Heart left ventricle (tissue), 16 donors: ENCODE measurements at places on chromosomes 7 and 10. TPM values are rescaled to one million over a fixed set of nuclear protein-coding genes. Genes with fewer than 3 reads are reported as not detected.
A peak's percentile ranks its signal among the peaks of the same experiment; 100 is the strongest.

DNA sequence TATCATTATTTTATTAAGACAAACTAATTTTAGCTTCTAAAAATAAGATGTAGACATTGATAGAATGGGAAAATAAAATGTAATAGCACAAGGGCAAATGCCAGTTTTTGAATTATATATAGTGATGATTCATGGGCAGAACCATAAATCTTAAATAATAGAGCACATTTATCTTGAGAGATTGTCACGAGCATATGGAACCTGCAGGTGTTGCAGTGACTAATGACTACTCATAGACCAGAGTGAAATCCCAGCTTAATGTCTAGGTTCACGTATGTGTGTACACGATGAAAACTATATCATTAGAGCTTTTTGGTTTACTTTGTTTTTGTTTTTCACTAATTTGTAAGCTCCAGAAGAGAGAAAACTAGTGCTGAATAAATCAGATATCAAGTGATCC, 150.2 kb upstream of the CACNA2D1 start:
- no peaks in the 10 kb centered on the region for H3K27me3 ChIP-seq
- H3K36me3 ChIP-seq, result no peaks in the 10 kb centered on the region
- no peak for DNase-seq
- H3K4me1 ChIP-seq, result peaks cover 2% of the 10 kb centered on the region
- no peak overlapping the region for H3K4me3 ChIP-seq

- H3K27ac ChIP-seq, result peak overlapping the region; percentile 62
- no peaks in the 10 kb centered on the region for H3K36me3 ChIP-seq
- H3K4me3 ChIP-seq, result no peak overlapping the region
- no peaks in the 10 kb centered on the region for H3K27me3 ChIP-seq
- DNase-seq, result no peak
Observed at GRCh38 chr7:21941611-21942141, 4.0 kb downstream of the CDCA7L start.

DNA sequence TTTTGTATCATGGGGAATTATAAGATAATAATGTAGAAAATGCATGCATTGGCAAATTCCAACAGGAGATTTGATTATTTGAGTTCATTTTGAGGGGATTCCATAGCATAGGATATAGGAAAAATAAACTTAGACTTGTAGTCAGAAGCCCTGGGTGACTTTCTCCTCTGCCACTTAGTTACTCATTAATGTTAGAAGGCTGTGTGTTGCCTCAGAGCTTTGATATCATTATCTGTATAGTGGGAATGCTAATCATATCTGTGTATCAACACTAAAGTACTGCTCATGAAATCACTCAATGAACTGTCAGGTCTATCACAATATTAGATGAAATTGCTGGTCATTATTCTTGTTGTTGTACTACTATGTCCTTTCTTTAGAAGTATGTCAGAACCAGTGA, 23.0 kb upstream of the TEX47 start:
- no peaks in the 10 kb centered on the region for H3K4me1 ChIP-seq
- no peaks in the 10 kb centered on the region for H3K27me3 ChIP-seq
- no peak overlapping the region for H3K4me3 ChIP-seq

DNA sequence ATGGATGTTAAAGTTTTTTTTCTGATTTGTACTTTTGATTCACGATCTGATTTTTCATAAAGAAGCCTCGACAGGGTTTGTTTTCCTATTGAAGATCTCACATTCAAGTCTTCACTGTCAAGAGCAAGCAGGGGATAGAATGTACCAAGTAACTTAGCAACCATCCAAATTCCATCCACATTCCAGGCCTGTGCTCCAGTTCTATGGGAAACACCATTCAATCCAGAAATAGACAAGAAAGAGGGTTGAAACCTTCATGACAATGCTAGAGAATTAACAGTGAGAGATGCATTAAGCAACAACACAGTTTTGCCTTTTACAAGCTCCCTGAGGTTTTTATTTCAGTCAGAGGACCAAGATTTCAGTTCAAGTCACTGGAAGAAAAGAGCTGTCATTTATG, 300.2 kb downstream of the NEBL start:
- H3K4me3 ChIP-seq, result no peak overlapping the region
- H3K4me1 ChIP-seq, result peaks cover 10% of the 10 kb centered on the region
- no peaks in the 10 kb centered on the region for H3K27me3 ChIP-seq
- DNase-seq, result no peak
- no peak overlapping the region for H3K27ac ChIP-seq

DNA sequence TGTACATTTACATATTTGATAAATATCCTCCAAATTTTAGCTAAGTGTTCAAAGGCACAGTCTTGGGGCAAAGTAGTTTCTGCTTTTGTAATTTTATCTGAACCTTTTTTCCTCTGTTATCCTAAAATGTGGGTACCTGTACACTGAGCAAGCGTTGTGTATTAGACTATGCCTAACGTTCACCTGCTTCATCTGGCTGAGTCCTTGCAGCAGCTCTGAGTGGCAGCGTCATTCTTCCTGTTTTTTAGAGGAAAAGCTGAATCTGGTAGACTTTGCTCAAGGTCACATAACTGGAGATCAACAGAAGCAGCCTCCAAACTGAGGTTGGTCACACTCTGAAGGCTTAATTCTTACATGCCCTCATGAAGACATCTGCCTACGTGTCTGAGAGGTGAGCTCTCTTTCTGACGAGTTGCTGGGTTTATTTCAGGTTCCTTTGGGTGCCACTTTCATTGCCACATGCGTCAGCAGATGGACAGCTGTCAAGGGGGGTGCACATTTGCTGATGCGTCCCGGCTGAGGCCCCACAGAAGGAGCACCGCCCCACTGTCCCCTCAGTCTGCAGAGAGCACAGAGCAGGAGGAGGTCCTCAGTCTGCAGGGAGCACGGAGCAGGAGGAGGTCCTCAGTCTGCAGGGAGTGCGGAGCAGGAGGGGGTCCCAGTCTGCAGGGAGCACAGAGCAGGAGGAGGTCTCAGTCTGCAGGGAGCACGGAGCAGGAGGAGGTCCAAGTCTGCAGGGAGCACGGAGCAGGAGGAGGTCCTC, 406.5 kb upstream of the SHH start:
- H3K27me3 ChIP-seq, result peaks cover 13% of the 10 kb centered on the region
- H3K4me1 ChIP-seq, result no peaks in the 10 kb centered on the region
- no peak for DNase-seq
- H3K4me3 ChIP-seq, result no peak overlapping the region

- peaks cover 95% of the 10 kb centered on the region for H3K4me1 ChIP-seq
- DNase-seq, result no peak
- H3K27me3 ChIP-seq, result no peaks in the 10 kb centered on the region
- no peak overlapping the region for H3K4me3 ChIP-seq
- H3K36me3 ChIP-seq, result no peaks in the 10 kb centered on the region
Observed at GRCh38 chr10:95517536-95518454, 43.4 kb downstream of the SORBS1 start.

DNA sequence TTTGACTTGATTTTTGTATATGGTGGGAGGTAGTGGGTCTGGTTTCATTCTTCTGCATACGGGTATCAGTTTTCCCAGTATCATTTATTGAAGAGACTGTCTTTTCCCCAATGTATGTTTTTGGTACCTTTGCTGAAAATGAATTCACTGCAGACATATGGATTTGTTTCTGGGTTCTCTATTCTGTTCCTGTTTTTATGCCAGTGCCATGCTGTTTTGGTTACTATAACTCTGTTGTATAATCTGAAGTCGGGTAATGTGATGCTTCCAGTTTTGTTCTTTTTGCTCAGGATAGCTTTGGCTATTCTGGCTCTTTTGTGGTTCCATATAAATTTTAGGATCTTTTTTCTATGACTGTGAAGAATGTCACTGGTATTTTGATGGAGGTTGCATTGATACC, 836 bp downstream of the ECD start:
- peaks cover 12% of the 10 kb centered on the region for H3K4me1 ChIP-seq
- DNase-seq, result no peak
- H3K36me3 ChIP-seq, result peaks cover 30% of the 10 kb centered on the region
- H3K4me3 ChIP-seq, result peak overlapping the region; percentile 81

GRCh38 chr10:30995081-30995770, 36.4 kb downstream of the ZNF438 start:
- H3K36me3 ChIP-seq, result peaks cover 13% of the 10 kb centered on the region
- no peak overlapping the region for H3K4me3 ChIP-seq
- H3K27ac ChIP-seq, result no peak overlapping the region
- DNase-seq, result no peak

DNA sequence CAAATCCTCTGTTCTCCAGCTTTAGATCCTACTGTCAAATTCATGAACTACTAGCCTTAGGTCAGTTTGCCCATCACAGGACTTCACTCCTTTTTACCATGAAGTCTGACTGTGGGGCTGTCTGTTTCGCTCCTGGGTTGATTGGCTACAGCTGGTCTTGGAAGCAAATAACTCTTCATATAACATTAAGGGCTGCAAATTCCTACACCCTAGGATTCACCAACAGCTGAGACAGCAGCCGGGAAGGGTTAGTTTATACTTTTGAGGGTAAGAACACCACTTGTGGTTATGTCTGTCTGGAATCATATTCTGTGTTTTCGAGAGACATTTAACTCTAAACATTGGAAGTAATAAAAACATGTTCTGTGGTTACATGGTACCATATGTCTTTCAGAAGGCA, 55.9 kb upstream of the KIAA1217 start:
- H3K4me3 ChIP-seq, result no peak overlapping the region
- no peaks in the 10 kb centered on the region for H3K4me1 ChIP-seq
- no peaks in the 10 kb centered on the region for H3K36me3 ChIP-seq
- no peaks in the 10 kb centered on the region for H3K27me3 ChIP-seq

DNA sequence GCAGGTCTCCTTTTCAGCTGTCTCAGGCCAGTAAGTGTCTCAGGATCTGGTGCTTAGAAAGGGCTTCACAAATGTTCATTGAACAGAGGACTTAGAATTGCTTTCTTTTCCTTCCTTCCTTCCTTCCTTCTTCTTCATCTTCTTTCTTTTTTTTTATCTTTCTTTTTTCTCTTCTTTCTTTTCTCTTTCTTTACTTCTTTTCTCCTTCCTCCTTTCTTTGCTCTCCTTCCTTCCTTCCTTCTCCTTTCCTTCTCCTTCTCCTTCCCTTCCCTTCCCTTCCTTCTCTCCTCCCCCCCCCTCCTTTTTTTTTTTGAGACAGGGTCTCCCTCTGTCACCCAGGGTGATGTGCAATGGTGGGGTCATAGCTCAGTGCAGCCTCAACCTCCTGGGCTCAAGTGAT, 34.6 kb downstream of the COL26A1 start:
- no peak for DNase-seq
- no peaks in the 10 kb centered on the region for H3K36me3 ChIP-seq
- H3K27ac ChIP-seq, result no peak overlapping the region
- peaks cover 10% of the 10 kb centered on the region for H3K27me3 ChIP-seq

- H3K36me3 ChIP-seq, result no peaks in the 10 kb centered on the region
- H3K27me3 ChIP-seq, result no peaks in the 10 kb centered on the region
- no peak overlapping the region for H3K4me3 ChIP-seq
- peaks cover 4% of the 10 kb centered on the region for H3K4me1 ChIP-seq
- H3K27ac ChIP-seq, result no peak overlapping the region
Observed at GRCh38 chr7:38168890-38169570, 9.0 kb upstream of the STARD3NL start.

DNA sequence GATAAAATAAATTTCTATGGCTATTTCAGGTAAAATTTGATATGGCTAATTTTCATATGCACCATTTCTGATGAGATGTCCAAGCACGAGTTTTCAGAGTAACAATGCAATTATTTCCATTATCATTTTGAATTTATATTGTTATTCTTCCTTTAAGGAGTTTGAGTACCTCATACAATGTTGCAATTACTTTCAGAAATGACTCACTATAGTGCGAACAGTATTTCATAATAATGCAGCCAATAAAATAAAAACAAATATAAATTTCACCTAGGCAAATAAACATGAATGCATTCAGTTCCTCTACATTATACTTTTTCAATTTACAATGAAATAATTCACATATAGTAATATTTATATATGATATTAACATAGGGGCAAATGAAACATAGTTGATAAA, 78.8 kb upstream of the LRRN3 start:
- no peak for DNase-seq
- H3K27me3 ChIP-seq, result no peaks in the 10 kb centered on the region
- H3K4me3 ChIP-seq, result no peak overlapping the region
- no peaks in the 10 kb centered on the region for H3K36me3 ChIP-seq

DNA sequence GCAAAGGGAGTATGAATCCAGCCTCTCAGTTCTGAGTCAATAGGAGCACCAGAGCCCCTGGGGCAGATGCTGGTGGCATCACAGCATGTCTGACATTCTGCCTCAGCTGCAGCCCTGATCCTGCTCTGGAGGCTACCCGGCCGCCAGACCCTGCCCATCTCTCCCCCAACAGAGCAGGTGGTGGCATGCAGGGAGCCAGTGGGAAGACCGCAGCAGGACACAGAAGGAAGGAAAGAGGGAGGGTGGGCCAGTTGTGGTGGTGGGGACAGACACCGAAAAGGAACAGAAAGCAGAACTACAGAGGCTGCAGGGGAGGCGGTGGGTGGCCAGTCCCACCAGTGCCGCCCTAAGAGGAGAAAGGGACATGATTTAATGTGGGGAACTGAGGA, 35.3 kb downstream of the BLNK start:
- no peaks in the 10 kb centered on the region for H3K27me3 ChIP-seq
- DNase-seq, result peak; percentile 18
- H3K36me3 ChIP-seq, result no peaks in the 10 kb centered on the region
- no peak overlapping the region for H3K27ac ChIP-seq

GRCh38 chr7:265998-266850, 23.7 kb upstream of the FOXL3 start:
- H3K27ac ChIP-seq, result no peak overlapping the region
- H3K36me3 ChIP-seq, result no peaks in the 10 kb centered on the region
- no peak overlapping the region for H3K4me3 ChIP-seq
- no peaks in the 10 kb centered on the region for H3K4me1 ChIP-seq
- H3K27me3 ChIP-seq, result no peaks in the 10 kb centered on the region

DNA sequence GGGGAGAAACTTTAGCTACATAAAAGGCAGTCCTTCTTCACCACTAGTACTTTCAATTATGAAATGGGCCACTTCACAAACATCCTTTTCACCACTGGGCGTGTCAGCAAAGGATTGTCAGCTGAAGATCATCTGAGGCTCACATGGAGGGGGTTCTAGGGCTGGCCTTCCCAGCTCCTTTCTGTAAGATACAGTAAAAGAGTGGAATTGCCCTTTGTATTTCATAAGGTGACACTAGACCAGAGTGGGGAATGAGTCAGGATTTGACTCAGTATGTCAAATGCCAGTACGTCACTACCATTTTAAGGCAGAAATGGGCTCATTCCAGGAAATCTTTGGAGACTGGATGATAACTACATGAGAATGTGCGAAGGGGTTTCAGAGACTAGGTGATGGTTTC, 21.2 kb upstream of the BLOC1S2 start:
- DNase-seq, result no peak
- H3K27ac ChIP-seq, result no peak overlapping the region
- no peak overlapping the region for H3K4me3 ChIP-seq
- H3K36me3 ChIP-seq, result no peaks in the 10 kb centered on the region

GRCh38 chr7:35646289-35647023, 48.5 kb downstream of the HERPUD2 start:
- no peaks in the 10 kb centered on the region for H3K27me3 ChIP-seq
- H3K4me1 ChIP-seq, result peaks cover 6% of the 10 kb centered on the region
- peak overlapping the region; percentile 44 for H3K27ac ChIP-seq
- DNase-seq, result no peak
- no peak overlapping the region for H3K4me3 ChIP-seq

- H3K27ac ChIP-seq, result no peak overlapping the region
- no peaks in the 10 kb centered on the region for H3K27me3 ChIP-seq
- peaks cover 9% of the 10 kb centered on the region for H3K4me1 ChIP-seq
- no peaks in the 10 kb centered on the region for H3K36me3 ChIP-seq
- H3K4me3 ChIP-seq, result no peak overlapping the region
Observed at GRCh38 chr7:70455925-70456324, 676.0 kb upstream of the GALNT17 start.

GRCh38 chr10:103975169-103975568, 8.2 kb downstream of the SLK start:
- no peak overlapping the region for H3K4me3 ChIP-seq
- H3K36me3 ChIP-seq, result no peaks in the 10 kb centered on the region

NPC1L1 gene
- 0.17 TPM for total RNA-seq

GHRHR gene
- not detected for total RNA-seq

VGF gene
- not detected for total RNA-seq

ZC3HAV1 gene
- 5.9 TPM for total RNA-seq

MAP3K8 gene
- total RNA-seq, result 5.8 TPM
